Stimulated activated CD4-positive, alpha-beta T cell treated with anti-CD3 and anti-CD28 coated beads, Interleukin-15, amount 100 ng/mL, for 1 hour (primary cell): ENCODE measurements at places on chromosomes 2 and 18.

- DNase-seq = no peak
Measured at GRCh38 chr2:184920451-184920965, 322.2 kb downstream of the ZNF804A start.

GRCh38 chr2:157789933-157790511 is 86.1 kb downstream of the ACVR1 start:
- no peak for DNase-seq

- no peak for DNase-seq
Measured at GRCh38 chr2:59540864-59541263, 1012.6 kb downstream of the BCL11A start.

DNA sequence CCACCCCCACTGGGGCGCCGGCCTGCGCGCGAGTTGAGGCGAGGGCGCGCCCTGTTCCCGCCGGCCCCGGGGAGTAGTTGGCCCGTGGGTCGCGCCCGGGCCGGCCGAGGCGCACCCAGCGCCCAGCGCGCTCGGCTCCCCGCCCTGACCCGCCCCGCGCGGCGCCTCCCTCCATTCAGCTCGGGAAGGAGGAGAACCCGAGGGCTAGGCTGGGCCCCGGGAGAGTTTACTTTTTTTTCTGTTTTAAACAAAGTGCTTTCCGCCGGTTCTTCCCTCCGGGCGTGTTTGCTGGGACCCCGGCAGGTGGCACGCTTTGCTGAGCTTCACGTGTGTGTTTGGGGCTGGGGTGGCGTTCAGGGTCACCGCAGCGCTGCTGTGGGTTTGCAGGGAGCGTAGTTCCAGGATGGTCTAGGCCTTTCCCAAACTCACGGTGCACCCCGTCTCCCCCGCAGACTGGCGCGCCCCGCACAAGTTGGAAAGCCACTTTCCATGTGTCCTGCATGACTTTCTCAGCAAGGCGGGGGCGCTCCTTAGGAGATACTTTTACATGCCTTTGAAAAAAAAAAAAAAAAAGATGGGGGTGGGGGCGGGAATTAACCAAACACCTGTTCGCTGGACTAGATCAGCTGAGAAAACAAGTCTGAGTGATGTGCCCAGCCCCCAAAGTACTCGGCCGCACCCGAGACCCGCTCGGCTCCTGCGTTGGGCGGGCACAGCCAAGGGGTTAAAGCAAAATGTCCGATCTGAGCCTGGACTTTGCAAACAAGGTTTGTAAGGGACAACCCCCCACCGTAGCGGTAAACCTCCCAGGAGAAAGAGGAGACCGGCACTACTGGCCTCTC is 825 bp downstream of the ITGA6 start:
- peak; percentile 36 for DNase-seq

- no peak for DNase-seq
Measured at GRCh38 chr18:52200406-52200805, 139.6 kb upstream of the DCC start.

GRCh38 chr2:14540015-14540414 is 92.5 kb upstream of the LRATD1 start:
- no peak for DNase-seq

GRCh38 chr2:26136451-26136850 is 36.4 kb upstream of the GAREM2 start:
- no peak for DNase-seq

- no peak for DNase-seq
Measured at GRCh38 chr2:75068546-75068945, 110.1 kb downstream of the POLE4 start.

GRCh38 chr2:120323214-120323613 is 22.7 kb upstream of the INHBB start:
- no peak for DNase-seq

GRCh38 chr2:54240515-54241469 is 15.2 kb downstream of the TSPYL6 start:
- DNase-seq = no peak

- no peak for DNase-seq
Measured at GRCh38 chr18:33560686-33561370, 17.2 kb upstream of the ASXL3 start.
